Uterus (tissue), 4 donors: ENCODE measurements at places on chromosomes 11 and 22. TPM values are rescaled to one million over a fixed set of nuclear protein-coding genes. Genes with fewer than 3 reads are reported as not detected.

Gene PRR33
- total RNA-seq: not detected

DNA sequence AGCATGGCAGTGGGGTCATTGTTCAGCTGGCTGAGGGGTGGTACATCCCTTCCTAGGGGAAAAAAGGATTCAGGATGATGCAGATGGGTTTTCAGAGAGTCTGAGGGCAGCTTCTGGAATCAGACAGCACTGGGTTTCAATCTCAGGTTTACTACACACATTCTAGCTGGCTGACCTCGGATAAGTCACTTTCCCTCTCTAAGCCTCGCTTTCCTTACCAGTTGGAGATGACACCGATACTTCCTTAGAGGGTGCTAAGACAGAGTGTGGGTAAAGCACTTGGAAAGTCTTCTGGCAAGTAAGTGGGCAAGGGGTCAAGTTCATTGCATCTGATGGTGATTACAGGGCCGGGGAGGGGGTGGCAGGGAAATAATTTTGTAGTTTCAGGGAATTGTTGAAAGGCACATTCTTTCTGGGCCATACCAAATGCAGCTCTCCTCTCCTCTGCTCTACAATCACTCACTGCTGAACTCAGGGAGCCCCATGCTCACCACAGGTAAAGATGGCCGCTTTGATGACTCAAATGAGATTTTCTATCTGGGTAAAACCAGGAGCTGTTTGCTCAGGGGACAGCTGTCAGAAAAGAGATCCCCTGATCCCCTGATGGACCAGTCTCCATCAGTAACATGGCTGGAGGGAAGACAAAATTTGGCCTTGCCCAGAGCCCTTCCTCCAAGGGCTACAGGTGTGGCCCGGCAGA, 6.5 kb upstream of the MIAT start:
- H3K36me3 ChIP-seq: no peaks in the 10 kb centered on the region
- DNase-seq: no peak
- no peak overlapping the region for H3K27ac ChIP-seq
- H3K4me1 ChIP-seq: no peaks in the 10 kb centered on the region
- H3K27me3 ChIP-seq: no peaks in the 10 kb centered on the region

- no peaks in the 10 kb centered on the region for H3K27me3 ChIP-seq
- no peak overlapping the region for H3K4me3 ChIP-seq
- H3K4me1 ChIP-seq: no peaks in the 10 kb centered on the region
These were observed 102.3 kb upstream of the SYN3 start for GRCh38 chr22:33160525-33160924.

Gene ARFGAP3
- total RNA-seq: 38.5 TPM

Gene TEX54
- total RNA-seq: not detected

Gene HPX
- 0.29 TPM for total RNA-seq

- H3K27ac ChIP-seq: no peak overlapping the region
- H3K27me3 ChIP-seq: no peaks in the 10 kb centered on the region
- no peaks in the 10 kb centered on the region for H3K4me1 ChIP-seq
- no peak overlapping the region for H3K4me3 ChIP-seq
These were observed 229.0 kb downstream of the TMEM135 start for GRCh38 chr11:87266751-87267150.

GRCh38 chr11:120680322-120680721, 168.8 kb downstream of the GRIK4 start:
- no peak overlapping the region for H3K4me3 ChIP-seq
- no peaks in the 10 kb centered on the region for H3K27me3 ChIP-seq
- no peaks in the 10 kb centered on the region for H3K4me1 ChIP-seq
- DNase-seq: no peak

GRCh38 chr11:116658876-116659535, 113.8 kb downstream of the BUD13 start:
- H3K27ac ChIP-seq: no peak overlapping the region
- no peaks in the 10 kb centered on the region for H3K4me1 ChIP-seq
- H3K36me3 ChIP-seq: no peaks in the 10 kb centered on the region
- H3K4me3 ChIP-seq: no peak overlapping the region
- no peak for DNase-seq
- no peaks in the 10 kb centered on the region for H3K27me3 ChIP-seq

DNA sequence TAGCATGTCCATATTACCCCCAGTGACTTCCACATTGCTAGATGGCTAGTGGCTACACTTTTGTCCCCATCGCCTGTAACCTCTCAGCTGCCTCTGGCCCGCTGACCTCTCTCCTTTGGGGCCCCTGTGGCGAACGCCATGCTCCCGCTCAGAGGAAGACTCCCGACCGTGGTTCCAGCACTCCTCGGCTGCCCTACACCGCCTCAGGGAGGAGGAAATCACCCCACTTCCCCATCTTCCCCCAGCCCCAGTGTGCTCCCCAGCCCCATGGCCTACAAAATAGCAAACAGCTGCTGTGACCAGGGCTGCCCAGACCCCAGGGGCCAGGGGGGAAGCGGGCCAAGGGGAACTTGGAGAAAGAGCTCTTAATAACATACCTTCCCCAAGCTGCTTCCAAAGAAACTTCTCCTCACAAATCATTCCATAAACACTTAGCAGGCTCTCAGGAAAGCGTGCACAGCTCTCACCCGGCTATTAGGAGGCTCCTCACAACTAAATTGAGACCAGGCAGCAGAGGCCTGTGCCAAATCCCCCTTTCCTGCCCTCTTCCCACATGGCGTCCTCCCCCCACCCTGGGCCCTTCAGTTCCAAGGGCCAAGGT, 63.5 kb upstream of the WNT11 start:
- no peaks in the 10 kb centered on the region for H3K4me1 ChIP-seq
- H3K36me3 ChIP-seq: no peaks in the 10 kb centered on the region
- H3K27me3 ChIP-seq: no peaks in the 10 kb centered on the region
- no peak overlapping the region for H3K4me3 ChIP-seq
- DNase-seq: peak; percentile 48

- no peaks in the 10 kb centered on the region for H3K36me3 ChIP-seq
- no peaks in the 10 kb centered on the region for H3K4me1 ChIP-seq
These were observed 57.9 kb upstream of the SYT13 start for GRCh38 chr11:45344028-45344427.

DNA sequence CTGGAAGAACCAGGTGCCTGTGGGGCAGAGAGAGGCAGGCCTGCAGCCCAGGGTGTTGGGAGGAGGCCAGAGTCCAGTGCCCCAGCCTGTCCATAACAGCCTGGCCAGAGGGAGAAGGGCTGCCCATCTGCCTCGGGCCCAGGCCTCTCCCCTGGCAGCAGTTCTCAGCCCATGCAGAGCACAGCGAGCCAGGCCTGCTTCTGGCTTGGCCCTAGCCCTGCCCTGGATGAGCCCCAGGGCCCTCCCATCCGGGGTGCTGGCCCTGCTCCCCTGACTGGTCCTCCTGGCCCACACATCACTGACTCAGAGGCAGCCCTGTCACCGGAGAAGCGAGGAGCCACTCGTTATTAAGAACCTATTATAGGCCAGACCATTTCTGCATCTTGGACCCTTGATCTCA, 19.7 kb upstream of the MYRF start:
- no peaks in the 10 kb centered on the region for H3K36me3 ChIP-seq
- H3K27ac ChIP-seq: peak overlapping the region; percentile 3
- H3K4me1 ChIP-seq: no peaks in the 10 kb centered on the region
- no peak overlapping the region for H3K4me3 ChIP-seq
- DNase-seq: no peak
- H3K27me3 ChIP-seq: no peaks in the 10 kb centered on the region

Gene MB
- total RNA-seq: not detected

Gene CD3D
- total RNA-seq: not detected

GRCh38 chr11:44134625-44135024, 39.1 kb downstream of the EXT2 start:
- H3K27ac ChIP-seq: no peak overlapping the region
- no peaks in the 10 kb centered on the region for H3K4me1 ChIP-seq
- H3K36me3 ChIP-seq: no peaks in the 10 kb centered on the region
- no peaks in the 10 kb centered on the region for H3K27me3 ChIP-seq
- DNase-seq: no peak

DNA sequence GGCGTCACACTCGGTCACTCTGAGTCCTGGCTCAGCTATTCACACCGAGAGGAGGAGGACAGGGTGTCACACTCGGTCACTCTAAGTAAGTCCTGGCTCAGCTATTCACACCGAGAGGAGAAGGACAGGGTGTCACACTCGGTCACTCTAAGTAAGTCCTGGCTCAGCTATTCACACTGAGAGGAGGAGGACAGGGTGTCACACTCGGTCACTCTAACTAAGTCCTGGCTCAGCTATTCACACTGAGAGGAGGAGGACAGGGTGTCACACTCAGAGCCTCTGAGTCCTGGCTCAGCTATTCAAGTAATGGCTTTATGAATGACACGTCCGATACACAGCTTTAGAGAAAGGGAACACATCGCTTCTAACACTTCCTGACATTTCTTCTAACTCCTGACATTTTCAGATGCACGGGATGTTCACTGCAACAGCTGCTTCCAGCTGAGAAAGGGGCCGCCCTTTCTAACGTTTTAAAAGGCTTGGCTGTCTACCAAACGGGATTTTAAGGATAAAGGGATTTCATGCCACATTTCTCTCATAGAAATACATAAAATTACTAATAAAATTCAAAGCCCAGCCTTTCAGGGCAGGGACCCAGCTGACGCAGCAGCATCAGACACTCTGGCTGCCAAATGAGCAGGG, 28.1 kb downstream of the DRD4 start:
- no peaks in the 10 kb centered on the region for H3K36me3 ChIP-seq
- no peak overlapping the region for H3K4me3 ChIP-seq
- no peaks in the 10 kb centered on the region for H3K4me1 ChIP-seq
- DNase-seq: no peak
- H3K27ac ChIP-seq: peak overlapping the region; percentile 20

DNA sequence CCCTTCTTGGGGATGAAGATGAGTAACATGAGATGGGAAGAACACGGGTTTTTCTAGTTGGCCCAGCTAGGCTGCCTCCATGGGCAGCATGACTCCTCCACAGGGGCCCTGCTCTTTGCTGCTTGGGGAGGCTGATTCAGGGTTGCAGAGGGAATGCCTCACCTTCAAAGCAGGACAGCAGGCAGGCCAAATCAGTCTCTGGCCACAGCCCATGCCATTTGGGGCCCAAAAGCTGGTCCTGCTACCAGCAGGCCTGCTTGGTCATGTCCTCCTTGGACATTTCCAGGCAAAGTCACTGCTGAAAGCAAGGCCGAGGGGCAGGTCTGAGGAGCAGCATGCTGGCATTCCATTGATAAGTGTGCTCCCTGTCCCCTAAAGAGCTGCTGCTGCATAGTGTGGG, 13.8 kb upstream of the MAPK8IP1 start:
- H3K27me3 ChIP-seq: no peaks in the 10 kb centered on the region
- no peaks in the 10 kb centered on the region for H3K4me1 ChIP-seq
- no peak overlapping the region for H3K4me3 ChIP-seq
- no peak overlapping the region for H3K27ac ChIP-seq

DNA sequence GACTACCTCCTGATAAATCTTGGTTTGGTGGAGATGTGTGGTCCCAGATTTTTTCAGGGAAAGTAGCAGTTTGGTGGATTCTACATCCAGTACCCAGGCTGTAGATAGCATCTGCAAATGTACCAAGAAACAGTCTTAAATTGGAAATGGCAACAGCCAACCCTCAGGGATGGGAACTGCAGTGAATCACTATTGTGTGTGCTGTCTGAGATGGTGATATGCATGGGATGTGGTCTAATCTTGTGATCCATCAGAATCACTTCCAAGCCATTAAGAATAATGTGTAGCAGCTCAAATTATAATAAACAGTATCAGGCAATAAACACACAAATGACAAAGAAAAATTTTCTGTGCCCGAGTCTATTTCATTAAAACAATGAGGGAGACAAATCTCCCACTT, 3.4 kb downstream of the OLFML1 start:
- no peak overlapping the region for H3K4me3 ChIP-seq
- H3K27me3 ChIP-seq: no peaks in the 10 kb centered on the region
- H3K27ac ChIP-seq: no peak overlapping the region
- peaks cover 6% of the 10 kb centered on the region for H3K4me1 ChIP-seq
- DNase-seq: no peak

Gene GGTLC3
- total RNA-seq: not detected

Gene ANGPTL5
- total RNA-seq: not detected

Gene ALDH3B1
- total RNA-seq: 5.7 TPM
